ENCODE measurements at places on chromosomes 11 and 22.
A peak's percentile ranks its signal among the peaks of the same experiment; 100 is the strongest.

- DNase-seq, result no peak
These were observed 80.1 kb downstream of the C2CD3 start for GRCh38 chr11:74090701-74091100.

- no peak for DNase-seq
These were observed 43.0 kb upstream of the RTL6 start for GRCh38 chr22:44540756-44541670.

GRCh38 chr11:17721242-17721999 is 2.0 kb downstream of the MYOD1 start:
- peak; percentile 39 for DNase-seq

DNA sequence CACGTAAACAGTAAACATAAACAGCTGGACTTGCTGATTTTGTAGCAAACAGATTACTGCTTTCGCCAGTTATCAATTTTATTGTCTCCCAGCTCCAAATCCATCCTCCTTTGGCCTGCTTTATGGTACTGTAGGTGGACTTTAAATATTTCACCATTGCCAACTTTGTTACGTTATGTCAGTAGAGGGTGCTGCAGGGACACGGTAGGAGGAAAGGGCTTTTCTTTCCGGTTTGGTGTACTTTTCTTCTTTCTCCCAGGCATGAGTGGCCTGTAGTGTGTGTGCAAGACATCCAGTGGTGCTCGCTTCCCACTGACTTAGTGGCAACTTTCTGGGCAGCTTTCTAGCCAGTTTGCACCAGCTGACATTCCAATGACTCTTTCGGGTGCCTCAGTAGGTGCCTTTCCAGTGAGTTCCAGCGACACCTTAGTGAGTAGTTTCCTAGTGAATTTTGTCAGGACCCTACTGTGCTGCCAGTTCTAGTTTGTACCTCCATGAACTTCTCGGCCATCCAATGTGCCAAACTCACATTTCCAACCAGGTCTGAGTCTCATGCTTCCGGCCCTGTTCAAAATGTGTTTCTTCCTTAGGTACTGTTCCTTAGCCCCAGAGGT is 267.6 kb upstream of the TENM4 start:
- peak; percentile 15 for DNase-seq

DNA sequence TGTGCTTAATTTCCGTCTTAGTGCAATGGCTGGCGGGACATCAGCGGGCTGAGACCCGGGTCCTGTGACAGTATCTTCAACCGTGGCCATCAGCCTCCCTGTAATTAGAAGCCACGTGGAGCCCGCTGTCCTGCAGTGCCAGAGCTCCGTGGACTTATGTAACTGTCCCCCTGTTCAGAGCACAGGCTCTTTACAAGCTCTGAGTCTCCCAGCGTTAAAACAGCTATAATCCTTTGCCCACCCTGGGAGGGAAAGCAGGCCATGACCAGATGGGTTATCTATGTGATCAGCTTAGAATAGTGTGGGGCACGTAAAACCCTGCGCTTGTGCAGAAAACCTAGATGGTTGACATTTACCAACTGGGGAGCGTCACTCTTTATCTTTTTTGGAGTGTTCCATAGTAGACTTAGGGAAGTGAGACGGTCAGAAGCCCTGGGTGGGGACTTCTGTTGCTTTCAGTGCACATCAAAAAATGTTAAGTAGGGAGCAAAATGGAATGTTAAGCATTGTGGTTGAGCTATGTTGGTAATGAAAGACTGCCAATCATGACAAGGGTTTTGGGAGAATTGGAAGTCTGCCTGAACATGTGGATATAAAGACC is 103.5 kb upstream of the CADM1 start:
- no peak for DNase-seq

DNA sequence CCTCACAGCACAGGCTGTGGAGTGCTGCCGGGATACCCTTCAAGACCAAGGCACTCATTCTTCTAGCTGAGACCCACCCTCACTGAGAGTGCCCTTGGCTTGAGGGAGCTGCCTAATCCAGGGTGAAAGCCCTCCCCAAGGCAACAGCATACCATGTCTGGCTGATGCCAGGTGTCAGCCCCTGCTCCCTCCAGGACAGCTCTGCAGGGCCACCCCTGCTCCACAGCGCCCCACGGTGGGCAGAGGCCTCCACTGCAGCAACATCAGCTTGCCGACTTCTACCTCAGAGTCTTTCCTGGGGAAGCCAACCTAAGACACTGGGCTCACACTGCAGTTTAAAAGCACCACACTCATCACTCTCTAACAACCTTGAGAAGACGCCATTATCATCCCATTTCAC is 29.0 kb downstream of the TTLL1 start:
- peak; percentile 11 for DNase-seq

DNA sequence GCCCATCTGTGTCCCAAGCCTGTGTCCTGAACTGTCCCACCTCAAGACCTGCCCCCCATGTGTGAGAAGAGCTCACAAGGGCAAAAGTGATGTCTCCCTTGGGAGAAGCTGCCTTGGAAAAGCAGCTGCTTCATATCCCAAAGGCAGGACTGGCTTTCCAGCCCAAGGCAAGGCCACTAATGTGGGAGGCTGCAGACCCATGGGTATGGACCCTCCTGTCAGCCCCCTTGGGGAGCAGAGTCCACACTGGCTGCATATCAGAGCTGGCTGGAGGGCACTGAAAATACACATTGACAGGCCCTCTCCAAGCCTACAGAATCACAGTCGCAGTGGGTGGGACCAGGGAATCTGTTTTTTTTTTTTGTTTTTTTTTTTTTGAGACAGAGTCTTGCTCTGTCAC is 2.7 kb downstream of the PELI3 start:
- DNase-seq, result no peak

DNA sequence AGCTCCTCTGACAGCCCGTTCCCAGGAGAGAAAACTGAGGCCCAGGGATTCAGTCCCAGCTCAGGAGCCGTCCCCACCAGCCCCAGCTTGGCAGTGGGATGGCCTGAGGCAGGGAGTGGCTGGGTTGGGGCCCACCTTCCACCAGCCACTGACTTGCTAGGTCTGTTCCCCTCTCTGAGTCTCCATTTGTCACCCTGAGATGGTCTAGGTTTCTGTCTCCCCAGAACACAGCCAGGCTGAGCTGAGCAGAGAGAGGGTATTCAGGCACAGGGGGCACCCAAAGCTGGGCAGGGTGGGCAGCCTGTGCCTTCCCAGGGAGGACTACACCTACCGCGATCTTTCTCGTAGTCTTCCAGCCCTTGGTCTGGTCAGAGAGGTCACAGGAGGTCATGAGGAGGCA is 95.7 kb downstream of the PDE2A start:
- DNase-seq, result no peak

GRCh38 chr22:43996170-43996980 is 27.7 kb upstream of the PARVB start:
- DNase-seq, result no peak

GRCh38 chr11:60315871-60316270 is 11.2 kb upstream of the MS4A6E start:
- DNase-seq, result no peak

- DNase-seq, result no peak
These were observed 32.9 kb downstream of the PPME1 start for GRCh38 chr11:74203966-74204365.

DNA sequence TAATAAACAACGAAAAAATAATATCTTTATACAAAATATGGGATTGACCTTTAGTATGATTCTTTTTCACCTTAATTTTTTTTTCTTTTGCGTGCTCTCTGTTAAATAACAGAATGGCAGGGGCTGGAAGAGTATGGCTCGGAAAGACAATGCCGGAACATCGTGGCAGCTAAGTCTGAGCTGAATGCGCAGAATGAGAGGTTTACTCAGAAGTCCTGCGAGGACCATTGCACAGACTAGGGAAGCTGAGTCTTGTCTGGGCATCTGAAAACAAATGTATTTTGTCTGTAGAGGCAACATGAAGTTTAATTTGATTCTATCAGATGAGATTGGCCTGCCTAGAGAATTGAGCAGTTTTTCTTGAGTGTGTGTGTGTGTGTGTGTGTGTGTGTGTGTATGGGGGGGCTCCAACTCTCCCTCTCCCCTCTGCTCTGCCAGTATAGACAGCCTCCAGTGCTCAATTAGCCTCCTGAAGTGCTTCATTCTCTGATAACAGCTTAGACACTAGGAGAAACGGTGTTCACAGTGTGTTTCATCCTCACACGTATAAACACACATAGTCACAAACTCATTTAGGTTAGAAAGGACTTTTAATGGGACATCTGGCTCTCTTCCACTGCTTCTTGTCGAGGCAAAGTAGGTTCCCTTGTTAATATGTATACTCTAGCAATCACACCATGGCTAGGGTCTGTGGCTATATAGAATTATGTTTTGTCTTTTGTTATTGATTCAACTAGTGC is 244.3 kb upstream of the SORL1-AS1 start:
- DNase-seq, result no peak

DNA sequence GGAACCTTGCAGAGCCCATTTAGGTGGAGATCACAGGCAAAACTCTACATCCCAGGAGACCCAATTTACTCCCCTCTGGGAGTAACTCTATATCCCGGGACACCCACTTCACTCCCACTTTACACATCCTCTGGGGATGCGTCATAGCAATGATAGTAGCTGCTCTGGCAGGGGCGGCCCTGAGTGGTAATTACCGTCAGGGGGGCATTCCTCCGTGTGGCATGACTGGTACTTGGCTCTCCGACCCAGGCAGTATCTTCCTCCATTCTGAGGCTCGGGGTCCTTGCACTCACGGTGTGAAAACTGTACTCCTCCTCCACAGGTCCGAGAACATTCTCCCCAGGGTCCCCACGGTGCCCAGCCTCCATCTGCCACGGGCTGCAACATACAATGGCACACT is 17.2 kb downstream of the ADAMTS8 start:
- DNase-seq, result no peak

- no peak for DNase-seq
These were observed 23.0 kb downstream of the SCN4B start for GRCh38 chr11:118129471-118130172.

GRCh38 chr11:116825854-116826750 is 3.0 kb upstream of the APOA4 start:
- no peak for DNase-seq

DNA sequence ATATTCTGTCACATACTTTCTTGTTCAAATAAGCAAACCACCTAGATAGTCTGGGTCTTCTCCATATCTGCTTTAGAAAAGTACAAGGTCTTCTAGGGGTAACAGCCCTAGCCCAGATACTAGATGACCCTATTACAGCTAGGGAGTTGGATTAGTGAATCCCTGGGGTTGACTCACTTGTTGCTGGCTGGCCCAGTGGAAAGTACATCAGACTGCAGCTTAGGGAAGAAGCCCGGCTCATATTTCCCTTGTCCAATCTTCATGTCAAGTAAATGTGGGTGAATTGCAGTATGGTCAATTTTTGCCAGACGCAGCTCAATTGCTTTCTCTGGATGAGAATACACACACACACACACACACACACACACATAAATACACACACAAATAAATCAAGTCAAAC is 79.1 kb upstream of the SCUBE2 start:
- DNase-seq, result no peak

- DNase-seq, result no peak
These were observed 33.9 kb upstream of the PANX2 start for GRCh38 chr22:50136581-50137015.

DNA sequence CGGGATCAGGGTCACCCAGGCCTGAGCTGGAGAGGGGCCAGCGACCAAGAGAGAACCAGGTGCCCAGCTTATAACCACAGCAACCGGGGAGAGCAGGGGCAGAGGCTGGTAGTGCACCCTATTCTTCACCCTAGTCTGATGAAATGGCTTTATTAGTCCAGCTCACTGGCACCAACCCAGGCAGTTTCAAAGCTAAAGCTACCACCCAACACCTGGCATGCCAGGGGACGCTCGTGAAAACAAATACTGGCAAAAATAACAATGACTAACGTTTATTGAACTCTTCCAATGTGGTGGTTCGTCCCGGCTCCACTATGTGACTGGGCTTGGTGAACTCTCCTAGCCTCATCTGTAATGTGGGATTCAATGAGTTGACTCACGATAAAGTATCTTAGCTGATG is 30.6 kb downstream of the SCGB1A1 start:
- no peak for DNase-seq

DNA sequence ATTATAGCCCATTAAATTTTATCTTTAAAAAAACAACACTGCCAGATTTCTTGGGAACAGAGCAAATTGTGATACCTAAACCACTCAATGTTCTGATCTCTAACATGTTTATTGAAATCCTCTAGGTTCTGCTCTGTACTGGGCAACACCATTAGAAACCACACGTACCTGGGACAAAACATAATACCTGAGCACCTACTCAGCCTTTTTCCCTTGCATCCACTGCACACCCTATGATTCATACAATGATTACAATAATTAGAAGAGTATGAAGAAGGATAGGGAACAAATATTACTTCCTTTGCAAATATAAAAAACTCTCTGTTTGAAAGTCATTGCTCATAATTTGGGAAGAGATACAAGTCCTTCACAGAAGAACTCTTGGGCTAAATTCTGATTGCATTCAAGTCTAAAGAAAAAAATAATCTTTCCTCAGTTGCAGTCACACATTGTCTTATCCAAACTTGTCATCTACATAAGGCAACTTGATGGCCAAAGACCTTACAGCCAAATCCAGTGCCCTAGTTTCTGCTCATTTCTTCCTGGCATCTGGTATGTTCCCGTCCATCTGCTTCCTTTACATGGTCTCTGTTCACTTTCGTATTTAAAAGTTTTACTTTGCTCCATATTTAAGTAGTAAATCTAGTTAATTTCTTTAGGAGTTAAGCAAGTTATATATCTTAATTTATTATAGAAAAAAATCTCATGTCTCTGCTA is 407.4 kb downstream of the LRRC4C start:
- DNase-seq, result no peak

DNA sequence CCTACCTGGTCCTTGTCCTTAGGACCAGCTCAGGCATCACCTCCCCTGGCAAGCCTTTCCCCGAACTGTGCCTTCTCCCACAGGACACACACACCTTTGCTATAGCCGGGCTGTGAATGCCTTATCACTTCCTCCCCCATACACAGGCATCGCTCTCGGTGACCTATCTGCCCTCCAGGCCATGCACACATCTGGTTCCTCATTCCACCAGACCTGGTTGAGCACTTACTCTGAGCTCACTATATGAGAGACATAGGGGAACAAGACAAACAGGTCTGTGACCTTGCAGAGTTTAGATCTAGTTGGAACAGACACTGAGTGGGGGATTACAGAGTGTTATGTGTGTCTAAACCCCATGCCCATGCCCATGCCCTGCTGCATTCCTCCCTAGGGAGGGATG is 3.1 kb upstream of the BCR start:
- no peak for DNase-seq

GRCh38 chr11:117996058-117996457 is 9.9 kb downstream of the IL10RA start:
- DNase-seq, result no peak

GRCh38 chr11:27820249-27820648 is 120.0 kb upstream of the BDNF start:
- DNase-seq, result no peak

- no peak for DNase-seq
These were observed 25.8 kb downstream of the XRRA1 start for GRCh38 chr11:74923125-74923524.

Data from NCI-H146 (cell line).